ENCODE measurements at places on chromosomes 7 and 10.

DNA sequence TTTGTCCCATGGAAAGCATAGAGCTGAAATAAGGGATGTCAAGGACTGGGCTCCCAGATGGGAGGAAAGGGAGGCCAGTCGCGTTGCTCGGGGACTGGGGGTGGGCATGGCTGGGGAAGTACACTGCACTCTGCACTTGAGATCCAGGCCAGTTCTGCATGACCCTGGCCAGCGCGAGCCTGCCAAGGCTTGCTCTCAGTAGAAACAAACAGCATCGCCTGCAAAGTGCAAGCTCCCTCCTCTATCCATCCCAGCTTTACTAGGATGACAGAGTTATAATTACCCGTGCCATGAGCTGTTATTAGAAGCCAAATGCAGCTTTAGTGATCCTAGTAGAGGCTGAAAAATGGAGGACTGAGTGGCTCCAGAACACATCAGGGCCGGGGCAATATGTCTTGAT is 43.9 kb upstream of the PDCD4 start:
- DNase-seq = peak; percentile 26

DNA sequence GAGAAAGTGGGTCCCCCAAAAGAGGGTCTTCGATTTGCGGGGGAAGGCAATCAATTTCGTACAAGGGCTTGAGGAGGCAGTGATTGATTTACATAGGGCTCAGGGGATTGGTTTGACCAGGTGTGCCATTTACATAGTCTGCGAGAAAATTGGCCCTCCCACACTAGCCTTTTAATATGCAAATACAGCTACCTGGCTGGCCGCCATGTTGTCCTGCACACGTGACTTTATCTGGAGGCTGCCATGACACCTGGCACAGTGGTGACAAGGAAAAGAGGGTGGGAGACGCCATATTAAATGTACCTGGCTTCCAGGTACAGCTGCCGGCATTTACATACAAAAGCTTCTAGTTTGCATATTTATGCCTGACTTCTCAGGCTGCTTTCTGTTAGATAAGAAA is 1577.2 kb upstream of the LRRTM3 start:
- no peak for DNase-seq

- no peak for DNase-seq
Observed at GRCh38 chr10:79017882-79018520, 50.8 kb upstream of the ZMIZ1 start.

DNA sequence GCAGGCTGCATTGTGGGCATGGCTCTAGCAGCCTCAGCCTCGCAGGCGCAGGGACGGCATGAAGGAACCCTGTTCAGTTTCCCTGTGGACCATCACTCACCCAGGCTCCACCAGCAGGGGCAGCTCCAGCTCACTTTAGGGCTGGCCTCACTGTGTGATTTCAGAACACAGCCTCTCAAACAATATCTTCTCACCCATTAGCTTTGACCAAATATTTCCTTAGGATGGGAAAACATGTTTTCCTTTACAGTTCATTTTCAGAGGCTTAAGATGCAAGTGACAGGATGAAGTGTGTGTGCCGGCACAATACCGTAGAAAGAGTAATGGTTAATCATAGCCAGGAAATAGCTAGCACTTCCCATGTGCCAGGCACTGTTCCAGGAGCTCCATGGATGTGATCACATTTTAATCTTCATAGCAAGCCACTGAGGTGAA is 58.2 kb downstream of the LANCL2 start:
- DNase-seq = no peak

GRCh38 chr7:20799566-20800366 is 13.1 kb upstream of the SP8 start:
- DNase-seq = peak; percentile 50

DNA sequence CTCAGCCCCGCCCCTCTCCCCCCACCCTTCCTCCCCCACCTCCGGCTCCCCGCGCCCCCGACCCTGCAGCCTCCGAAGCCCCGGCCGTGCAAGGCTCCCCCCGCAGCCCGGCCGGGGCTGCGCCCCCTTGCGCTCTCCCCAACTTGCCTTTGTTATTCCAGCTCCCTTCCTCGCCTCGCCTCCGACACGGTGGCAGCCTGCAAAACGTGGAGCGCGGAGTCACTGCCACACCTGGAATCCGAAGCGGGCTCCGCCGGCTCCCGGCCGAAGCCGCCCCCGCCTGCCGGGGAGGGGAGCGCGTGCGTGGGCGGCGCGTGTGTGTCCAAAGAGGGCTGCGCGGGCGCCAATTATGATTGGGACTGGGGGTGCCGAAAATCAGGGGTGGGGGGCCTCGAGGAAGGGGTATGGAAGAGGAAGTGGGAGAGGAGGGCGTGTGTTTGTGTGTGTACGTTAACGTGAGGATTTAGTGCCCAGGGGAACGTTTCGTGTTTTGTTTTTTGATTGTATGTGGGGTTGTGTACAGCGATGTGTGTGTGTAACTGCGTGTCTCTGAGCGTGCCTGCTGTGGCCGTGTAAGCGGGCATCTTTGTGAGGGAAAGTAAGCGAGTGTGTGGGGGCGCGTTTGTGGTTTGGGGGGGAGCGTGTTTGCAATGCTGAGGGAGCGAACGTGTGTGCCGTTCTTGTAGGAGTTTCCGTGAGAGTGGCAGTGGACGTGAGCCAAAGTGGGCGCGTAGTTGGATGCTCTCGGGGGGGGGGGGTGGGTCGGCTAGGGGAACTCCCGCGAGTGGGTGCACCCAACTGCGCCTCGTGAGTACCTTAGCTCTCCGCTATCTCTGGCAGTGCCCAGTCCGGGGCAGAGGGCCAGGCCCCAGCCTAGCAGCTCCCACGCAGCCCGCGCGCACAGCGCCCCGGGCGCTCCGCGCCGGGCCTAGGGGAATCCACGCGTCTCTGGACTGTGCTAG is 1.2 kb upstream of the ZMIZ1 start:
- DNase-seq = peak; percentile 91

GRCh38 chr7:11605749-11606148 is 226.2 kb downstream of the THSD7A start:
- DNase-seq = no peak

- no peak for DNase-seq
Observed at GRCh38 chr7:16926861-16927260, 45.1 kb upstream of the AGR3 start.

- DNase-seq = no peak
Observed at GRCh38 chr7:110977127-110977737, 113.7 kb upstream of the LRRN3 start.

DNA sequence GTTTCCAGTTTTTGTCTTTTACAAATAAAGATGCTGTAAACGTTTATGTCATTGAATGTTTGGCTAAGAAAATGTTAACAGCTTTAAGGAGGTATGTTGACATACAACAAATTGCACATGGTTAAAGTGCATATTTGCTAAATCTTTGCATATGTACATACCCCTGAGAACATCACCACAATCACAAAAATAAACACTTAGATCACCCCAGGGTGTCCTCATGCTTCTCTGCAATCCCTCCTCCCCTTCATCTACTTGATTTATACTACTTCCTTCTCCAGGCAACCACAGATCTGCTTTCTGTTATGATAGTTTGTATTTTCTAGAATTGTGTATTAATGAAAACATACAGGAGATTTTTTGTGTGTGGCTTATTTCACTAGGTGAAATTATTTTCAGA is 209.5 kb downstream of the GLRX3 start:
- peak; percentile 52 for DNase-seq

GRCh38 chr10:49368256-49368655 is 27.6 kb downstream of the DRGX start:
- no peak for DNase-seq

- no peak for DNase-seq
Observed at GRCh38 chr7:388023-388960, 98.3 kb downstream of the FOXL3 start.

DNA sequence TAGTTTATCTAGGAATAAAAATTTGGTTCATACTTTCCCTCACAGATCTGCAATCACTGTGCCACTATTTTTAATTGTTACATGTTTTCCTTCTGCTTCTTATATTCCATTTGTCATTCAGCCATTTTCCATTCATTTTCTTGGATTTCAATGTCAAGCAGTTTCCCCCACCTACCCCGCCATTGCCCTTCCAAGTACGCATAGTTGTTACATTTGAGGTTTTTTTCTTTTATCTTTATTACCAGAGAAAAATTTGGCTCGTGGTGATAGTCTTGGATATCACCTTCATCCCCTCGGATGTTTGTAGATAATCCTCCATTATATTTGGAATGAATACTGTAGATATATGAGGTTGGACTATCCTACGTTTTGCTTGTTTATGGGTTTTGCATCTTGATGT is 159.7 kb downstream of the CRPPA start:
- DNase-seq = no peak

- no peak for DNase-seq
Observed at GRCh38 chr7:156014201-156014600, 201.9 kb upstream of the SHH start.

DNA sequence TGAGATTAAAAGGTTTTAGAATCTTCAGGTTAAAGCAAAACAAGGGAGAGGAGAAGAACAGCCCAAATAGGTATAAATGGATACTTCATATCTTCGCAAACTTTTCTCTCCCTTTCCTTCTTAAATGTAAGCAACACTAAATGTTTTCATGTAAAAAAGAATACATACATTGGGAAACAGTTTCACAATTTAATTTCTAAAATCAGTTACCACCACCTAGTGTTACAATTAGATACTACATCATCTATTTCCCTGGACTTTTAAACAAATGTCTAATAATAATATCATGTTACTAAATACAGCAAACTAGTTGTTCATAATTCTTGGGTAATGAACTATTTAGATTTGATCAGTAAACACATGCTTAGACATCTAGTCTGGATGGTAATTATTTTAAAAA is 35.8 kb downstream of the MINDY3 start:
- DNase-seq = peak; percentile 0

DNA sequence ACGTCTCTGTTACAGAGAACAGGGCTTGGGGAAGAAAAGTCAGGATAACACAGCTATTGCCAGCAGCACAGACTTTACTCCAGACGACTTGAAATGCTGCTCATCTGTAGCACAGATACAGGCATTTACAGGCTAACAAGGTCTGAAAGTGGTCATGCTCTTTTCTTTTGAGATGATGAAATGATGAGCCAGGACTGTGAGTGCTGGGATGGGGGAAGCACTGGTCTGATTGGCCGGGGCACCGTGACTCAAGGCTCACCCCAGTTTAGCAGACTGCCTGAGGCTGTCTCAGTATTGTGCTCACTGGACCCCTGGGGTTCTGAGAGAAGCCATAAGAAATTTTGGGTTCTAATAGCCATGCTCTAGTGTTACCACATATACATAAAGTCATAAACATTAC is 12.4 kb downstream of the SMKR1 start:
- DNase-seq = no peak

DNA sequence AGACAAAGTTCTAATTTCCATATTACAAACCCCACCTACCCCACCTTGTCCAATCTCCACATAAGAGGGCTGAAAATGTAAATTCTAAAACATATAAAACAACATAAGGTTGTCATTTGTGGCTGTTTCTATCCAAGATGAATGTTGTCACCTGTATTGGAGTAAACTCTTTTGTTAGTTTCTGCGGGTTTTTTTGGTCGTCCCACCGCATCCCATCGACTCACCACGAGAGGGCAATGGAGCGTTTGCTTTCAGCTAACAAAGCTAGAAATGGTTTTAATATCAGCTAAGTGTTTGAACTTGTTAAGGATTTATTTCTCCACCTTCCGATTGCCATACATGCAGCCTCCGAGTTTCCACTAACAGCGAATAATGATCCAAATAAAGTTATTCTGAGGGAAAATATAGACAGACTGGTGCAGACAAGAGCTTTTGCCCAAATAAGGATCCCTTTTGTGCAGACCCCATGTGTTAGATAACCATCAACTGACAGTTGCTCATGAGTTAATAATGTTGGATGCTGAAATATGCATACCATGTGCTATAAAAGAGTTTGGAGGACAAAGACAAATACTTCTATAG is 137.2 kb downstream of the ARID5B start:
- peak; percentile 60 for DNase-seq

GRCh38 chr10:77043420-77043763 is 594.2 kb downstream of the KCNMA1 start:
- DNase-seq = no peak

GRCh38 chr10:67144530-67144929 is 218.7 kb downstream of the LRRTM3 start:
- no peak for DNase-seq

Measured in NCI-H1417 (cell line).